ENCODE measurements at places on chromosomes 16 and 17.

DNA sequence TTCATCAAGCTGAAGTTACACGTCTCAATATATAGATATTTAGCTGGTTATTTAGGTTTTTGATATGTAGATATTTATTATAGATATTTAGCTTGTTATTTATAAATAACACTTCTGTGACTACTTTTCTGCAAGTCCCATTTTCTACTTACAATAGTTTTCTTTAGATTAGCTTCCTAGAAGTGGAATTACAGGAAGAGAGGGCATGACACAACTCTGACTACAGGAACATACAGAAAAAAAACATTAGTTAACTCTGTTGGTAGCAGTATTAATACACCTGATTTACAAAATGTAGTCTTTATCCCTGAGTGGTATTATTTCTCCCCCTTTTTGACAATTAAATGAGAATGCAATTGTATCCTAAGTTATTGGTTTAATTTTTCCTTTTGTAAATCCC lies 21.2 kb upstream of the CCL1 start:
- no peak for DNase-seq

- no peak for DNase-seq
Observed at GRCh38 chr17:40417258-40417608, 463 bp downstream of the TOP2A start.

DNA sequence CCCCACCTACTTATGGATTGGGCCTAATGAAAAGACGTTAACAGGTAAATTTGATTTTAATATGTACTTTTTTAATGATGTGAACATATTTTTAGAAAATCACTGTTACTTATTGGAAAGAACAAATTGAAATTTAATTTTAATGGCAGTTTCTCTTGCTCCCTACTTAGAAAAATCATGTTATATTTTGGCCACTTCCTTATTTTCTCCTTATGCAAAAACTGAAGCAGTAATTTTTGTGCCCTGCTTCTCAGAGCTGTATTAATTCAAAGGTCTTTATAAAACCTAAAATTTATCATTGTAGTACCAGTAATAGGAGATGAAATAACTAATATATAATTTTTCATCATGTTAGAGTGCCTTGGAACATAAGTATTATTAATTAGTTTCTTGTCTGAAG lies 2.8 kb downstream of the ZPBP2 start:
- DNase-seq: no peak

- no peak for DNase-seq
Observed at GRCh38 chr16:19749571-19750080, 31.6 kb downstream of the IQCK start.

GRCh38 chr16:68264128-68265077 lies at the start of gene SLC7A6:
TSS of gene SLC7A6 (plus strand) at chr16:68264526. CDS start at chr16:68274727, 10,201 bp downstream.
- peak; percentile 88 for DNase-seq

DNA sequence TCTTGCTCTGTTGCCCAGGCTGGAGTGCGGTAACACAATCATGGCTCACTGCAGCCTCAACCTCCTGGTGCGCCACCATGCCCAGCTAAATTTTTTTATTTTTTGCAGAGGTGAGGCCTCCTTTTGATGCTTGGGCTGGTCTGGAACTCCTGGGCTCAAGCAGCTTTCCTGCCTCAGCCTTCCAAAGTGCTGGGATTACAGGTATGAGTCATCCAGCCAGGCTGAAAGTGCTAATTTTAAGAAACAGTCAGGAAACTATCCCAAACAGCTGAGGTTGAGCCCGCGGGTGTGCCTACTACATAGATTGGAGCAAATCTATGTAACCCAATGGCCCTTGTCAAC lies 738 bp upstream of the XPO6 start:
- DNase-seq: no peak

DNA sequence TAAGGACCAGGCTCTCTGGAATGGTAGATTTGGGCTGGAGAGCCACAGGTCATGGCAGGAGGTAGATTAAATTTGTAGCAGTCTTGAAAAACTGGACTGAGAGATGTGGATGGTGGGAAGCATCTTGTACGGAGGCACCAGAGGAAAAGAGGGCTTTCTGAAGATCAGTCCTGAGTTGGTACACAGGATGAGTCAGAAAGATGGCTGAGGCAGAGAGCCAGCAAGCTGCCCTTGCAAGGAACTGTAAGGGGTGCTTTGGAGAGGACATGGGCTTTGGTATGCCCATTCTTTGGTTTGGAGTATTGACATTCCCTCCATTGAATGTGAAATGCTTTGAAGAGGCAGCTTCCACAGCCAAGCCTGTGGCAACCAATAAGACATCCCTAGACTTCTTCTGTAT lies 55.9 kb downstream of the MYOCD start:
- no peak for DNase-seq

DNA sequence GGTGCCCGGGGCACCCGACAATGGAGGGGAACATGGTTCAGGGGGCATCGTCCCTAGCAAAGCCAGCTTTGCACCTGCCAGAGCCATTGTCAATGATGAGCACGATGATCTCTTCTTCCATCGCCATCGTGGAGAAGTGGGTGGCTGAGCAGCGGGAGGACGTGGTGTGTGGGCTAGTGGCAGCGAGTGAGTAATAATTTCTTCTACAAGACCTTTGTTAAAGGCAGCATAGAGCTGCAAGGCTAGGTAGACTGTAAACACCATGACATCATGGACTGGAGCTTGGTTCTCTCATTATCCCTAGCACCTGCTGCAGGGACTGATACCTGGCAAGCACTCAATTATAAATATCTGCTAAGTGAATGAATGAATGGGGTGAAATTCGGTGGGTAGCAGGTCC lies 6.7 kb upstream of the HEATR3 start:
- DNase-seq: no peak

DNA sequence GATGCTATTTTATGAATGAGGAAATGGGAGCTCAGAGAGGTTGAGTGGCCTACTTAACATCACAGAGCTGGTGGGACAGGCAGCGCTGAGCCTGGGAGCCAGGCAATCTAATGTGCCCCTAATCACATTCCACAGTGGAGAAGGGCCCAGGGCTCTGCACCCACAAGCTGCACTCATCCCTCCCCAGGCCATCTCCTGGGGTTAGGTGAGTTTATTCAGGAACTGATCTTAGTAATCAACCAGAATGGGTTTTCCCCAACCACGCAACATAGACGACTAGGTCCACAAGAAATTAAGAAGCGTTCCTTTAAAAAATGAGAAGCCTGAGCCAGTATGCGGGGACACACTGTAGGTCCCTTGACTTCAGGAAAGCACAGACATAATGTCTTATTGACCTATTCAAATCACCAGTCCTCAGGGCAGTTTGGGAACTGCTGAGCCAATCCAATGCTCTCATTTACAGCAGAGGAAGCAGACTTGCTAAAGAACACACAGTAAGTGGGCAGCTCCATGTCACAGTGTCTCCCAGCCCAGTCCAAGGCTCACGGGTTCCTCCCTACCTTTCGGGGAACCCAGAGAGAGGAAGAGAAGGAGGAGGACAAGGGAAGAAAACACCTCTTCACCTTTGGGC lies 2.3 kb downstream of the MPP3 start:
- no peak for DNase-seq

DNA sequence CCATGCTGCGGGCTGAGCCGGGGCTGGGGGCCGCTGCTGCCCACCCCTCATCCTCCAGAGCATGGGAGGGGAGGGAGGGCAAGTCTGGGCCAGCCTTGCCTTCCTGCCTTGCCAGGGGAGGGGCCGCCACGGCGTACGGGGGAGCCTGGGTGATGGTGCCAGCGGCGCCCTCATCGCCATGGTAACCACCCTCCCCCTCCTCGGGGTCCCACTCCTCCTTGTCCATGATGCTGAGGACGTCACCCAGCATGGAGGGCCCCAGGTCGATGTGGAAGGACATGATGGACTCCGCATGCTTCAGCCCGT lies 23.9 kb upstream of the CPSF4L start:
- no peak for DNase-seq

- no peak for DNase-seq
Observed at GRCh38 chr16:81526935-81527334, 82.3 kb downstream of the CMIP start.

DNA sequence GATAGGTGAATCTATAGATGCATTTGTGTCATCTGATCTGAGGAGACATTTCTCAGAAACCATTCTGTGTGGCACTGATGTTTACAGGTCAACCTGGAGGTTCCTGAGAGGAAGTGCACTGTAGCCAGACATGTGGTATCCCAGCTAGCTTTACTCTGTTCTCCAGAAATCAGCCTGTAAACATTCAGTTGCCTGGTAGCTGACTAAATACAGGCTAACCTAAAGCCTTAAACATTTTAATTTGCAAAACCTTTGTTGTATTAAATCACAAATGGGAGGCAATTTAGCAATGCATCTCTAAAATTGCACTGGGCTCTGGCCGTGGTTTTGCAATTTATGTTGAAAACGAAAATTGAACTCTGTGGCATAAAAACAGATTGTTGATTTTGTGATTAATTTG lies 207.6 kb downstream of the FTO start:
- no peak for DNase-seq

- DNase-seq: no peak
Observed at GRCh38 chr17:18160128-18160856, 23.3 kb upstream of the ALKBH5 start.

- DNase-seq: no peak
Observed at GRCh38 chr16:85541181-85541580, 71.9 kb upstream of the GSE1 start.

DNA sequence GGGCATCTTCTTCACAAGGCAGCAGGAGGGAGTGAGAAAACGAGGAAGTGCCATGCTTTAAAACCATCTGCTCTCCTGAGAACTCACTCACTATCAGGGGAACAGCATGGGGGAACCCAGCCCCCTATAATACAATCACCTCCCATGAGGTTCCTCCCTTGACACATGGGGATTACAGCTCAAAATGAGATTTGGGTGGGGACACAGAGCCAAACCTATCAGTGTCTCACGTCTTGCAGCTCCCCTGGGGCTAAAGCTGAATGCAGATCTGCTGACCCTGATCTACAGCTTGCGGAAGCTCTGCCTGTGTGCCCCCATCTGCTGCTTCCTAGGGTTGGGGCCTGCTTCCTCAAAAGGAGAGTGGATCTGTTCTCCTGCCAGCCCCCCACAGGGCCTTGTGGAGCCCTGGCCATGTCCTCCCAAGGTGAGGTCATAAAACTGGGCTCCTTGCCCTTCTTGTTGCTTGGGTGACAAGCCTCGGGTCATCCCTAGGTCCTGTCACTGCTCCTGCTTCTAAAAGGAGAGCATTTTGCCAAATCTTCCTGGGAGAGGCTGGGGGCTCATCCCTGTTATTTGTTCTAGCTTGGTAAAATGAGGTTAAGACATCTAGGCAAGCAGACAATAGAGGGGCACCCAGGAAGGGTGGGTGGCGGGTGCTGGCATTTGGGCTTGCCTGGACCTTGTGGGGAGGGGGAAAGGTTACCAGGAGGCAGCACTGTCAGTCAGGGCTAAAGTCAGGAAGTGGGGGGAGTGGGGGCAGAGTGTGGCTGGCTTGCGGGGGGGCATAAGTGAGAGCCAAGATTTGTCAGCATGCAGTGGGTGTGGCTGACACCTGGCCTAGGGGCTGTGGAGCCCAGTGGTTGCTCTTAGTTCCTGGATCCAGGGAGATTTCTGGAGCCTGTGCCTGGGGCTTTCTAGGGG lies 16.0 kb downstream of the KRT33A start:
- no peak for DNase-seq

DNA sequence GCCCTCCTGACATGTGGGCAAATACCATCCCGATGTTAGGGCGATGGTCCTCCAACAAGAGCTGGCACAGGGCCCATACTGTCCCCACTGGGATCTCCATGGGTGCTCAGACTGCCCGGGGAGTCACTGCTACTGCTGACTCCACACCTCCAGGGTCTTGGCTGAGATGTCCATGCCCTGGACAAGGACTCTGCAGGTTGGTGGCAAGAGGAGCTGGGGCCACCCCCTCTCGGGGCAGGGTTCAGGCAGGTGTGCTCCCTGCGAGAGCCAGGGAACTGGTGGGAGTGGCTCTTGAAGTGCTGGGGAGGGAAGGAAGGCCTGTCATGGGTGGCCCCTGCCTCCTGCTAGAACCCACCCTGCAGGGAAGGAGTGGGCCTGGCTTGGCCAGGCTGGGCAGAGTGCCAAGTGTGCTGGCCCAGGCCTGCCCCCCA lies 6.4 kb downstream of the CASKIN2 start:
- DNase-seq: no peak

DNA sequence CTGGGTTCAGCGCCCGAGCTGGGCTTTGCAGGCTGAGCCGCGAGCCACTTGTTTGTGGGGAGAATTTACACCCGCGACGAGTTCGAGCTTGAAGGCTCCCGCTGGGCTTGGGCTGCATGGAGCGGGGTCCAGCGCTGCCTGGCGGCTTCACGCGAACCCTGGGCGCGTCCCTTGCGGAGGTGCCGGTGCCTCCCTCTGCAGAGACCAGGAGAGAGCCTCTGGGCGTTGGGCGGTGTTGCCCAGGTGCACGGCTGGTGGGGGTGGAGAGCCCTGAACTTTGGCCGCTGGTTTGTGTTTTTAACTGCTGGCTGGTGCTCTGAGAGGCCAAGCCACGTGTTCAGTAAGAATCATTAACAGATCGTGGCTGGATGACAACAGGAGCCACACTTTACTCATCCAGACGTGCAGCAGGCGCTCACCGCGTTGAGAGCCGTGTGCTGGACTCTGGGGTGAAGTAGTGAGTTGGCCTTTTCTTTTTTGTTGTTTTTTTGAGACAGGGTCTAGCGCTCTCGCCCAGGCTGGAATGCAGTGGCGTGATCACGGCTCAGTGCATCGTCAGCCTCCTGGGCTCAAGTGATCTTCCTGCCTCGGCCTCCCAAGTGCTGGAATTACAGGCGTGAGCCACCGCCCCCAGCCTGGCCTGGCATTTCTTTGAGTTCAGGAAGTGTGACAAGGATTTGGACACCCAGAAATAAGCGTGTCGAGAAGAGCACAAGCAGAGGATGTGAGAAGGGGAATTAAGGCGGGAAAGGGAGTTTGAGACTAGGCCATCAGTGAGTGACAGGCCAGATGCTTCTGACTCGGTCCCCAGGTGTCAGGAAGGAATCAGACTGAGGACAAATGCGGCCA lies 827 bp downstream of the CDK10 start:
- DNase-seq: no peak

DNA sequence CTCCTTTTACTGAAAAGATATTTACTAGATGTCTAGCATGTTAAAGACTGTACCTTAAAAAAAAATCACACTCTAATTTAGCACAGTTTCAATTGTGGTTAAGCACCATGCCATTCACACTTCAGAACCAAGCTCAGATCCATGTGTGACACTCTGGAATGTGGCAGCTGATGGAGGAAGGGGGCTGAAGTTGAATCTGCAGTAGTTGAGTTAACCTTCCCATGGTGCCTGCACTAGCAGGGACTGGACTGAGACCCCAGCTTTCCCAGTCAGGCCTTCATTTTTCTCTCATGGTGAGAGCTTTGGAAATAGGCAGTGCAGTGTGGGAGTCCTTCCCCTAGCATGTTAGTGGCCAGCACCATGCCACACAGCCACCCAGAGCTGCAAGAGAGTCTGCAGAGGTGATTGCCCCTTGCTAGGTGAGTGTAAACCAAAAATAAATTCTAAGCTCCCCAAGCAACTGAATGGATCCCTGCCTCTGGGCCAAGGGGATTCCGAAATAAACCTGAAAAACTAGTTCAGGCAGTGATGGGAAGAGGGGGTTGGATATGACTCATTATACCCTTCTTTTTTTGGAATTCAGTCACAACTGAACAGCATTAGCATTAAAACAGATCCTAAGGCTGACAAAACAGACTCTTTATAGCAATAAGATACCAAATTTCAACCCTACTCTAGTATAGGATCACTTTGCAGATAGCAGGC lies 208.5 kb downstream of the WWOX start:
- no peak for DNase-seq

- DNase-seq: no peak
Observed at GRCh38 chr17:49576088-49576916, 631 bp downstream of the NXPH3 start.

- DNase-seq: peak; percentile 92
Observed at GRCh38 chr16:30091474-30092372, at the start of gene TBX6. TSS of gene TBX6 (minus strand) at chr16:30091924. CDS start at chr16:30091193, 731 bp downstream.

All from GM12892 (cell line).